ENCODE measurements at places on chromosomes 5 and 9.
A peak's percentile ranks its signal among the peaks of the same experiment; 100 is the strongest.

- no peak for DNase-seq
These were observed 49.1 kb upstream of the GADD45G start for GRCh38 chr9:89555451-89556375.

DNA sequence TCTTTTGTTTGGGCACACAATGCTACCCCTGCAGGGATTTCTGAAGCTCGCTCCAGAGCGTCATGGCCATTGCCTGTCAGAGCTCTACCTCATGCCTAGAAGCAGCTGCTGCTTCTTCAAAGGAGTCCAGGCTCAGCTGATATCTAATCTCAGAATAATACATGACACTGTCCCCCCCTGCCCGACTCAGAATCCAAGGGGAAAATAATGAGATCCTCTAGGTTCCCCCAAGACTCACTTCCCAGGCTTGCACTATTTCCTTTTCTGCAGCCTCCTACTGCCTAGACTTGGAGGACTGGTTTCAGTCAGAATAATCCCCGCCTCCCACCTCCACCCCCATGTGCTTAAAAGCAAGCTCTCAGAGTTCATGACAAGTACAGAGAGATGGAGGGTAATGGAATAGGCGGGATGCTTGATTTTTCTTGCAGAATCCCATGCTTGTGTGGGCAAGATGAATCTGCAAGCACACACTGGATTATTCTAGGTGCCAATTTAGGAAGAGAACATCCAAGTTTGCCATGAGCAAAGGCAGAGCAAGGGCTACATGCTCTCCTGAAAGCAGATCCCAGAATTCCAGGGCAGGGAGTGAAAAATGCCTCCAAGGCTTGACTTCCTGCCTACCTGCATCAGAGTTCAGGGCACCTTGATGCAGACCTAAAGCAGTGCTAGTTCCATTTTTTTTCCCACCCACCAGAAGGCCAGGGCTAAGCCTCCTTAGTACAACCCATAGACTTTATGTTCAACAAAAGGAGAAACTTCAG, 97.4 kb upstream of the IFNK start:
- DNase-seq: no peak

DNA sequence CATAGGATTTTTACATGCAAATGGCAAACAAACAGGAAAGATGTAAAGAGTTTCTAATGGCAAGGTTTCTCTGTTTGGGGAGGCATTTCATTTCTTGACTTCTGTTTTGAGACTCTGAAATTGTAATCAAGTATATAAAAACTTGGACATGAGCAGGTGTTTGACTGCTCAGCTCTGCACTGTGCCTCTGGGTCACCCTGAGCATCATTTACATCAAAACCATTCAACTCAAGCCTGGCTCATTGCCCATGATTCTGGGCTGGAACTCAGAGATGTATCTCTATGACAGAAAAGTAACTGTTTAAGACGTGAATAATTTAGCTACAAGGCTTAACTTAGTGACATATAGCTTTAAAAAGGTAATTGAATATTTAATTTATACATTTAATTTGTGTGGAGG, 1402.4 kb upstream of the NUDT12 start:
- DNase-seq: no peak

DNA sequence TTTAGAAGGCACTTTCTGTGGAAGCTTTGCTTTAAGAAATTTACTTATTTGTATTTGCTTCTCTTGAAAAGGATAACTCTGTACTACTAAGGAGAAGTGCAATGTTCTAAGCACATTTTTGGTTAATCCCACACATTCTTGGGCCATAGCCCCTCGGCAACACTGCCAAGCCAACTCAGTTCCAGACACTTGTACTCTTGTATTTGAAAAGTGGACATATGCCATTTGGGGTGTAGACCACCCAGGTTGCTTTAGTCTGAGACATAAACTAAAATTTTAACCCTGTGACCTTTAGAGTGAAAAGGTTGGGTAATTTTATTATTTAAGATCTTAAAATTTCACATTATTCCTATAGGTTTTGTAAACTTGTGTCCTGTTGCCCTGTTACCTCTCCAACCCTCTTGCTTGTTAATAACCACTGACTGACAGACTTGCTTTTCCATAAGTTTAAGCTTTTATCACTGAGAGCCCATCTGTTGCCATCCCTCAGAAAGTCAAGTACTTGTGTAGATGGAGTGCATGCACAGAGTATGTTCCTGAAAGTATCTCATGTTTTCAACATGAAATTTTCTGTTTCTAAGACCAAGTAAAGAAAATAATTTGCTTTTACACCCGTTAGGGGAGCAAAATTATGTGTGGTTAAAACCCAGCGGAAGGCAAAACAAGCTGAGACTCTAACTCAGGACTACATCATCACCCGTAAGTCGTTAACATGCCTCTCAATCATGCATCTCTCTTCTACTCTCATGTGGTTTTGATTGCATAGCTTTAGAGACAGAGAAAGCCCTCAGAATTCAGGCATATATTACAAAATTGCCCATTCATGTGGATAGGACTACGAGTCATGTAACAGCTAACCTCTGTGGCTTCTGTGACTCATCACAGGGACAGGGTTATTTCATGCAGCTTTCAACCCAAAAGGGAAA, 117.3 kb downstream of the GDNF start:
- DNase-seq: no peak

DNA sequence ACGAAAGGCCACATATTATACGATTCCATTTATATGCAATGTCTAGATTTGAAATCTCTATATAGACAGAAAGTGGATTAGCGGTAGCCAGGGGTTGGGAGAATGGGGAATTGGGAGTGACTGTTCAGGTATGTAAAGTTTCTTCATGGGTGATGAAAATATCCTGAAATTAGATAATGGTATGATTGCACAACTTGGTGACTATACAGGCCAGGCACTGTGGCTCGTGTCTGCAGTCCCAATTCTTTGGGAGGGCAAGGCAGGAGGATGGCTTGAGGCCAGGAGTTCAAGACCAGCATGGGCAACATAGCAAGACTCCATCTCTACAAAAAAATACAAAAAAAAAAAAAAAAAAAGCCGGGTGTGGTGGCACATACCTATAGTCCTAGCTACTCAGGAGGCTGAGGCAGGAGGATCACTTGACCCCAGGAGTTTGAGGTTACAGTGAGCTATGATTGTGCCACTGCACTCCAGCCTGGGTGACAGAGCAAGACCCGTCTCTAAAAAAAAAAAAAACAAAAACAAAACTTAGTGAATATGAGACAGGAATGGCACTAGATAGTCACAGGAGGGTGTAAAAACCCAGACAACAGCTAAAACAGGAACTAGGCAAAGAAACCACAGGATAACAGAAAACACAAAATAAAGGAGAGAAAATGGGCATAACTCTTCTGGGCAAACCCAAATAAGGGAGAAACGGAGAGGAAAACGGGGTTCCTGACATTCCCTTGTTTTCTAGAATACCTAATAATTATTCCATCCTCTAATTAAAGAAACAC, 72.1 kb upstream of the ZNF618 start:
- no peak for DNase-seq

DNA sequence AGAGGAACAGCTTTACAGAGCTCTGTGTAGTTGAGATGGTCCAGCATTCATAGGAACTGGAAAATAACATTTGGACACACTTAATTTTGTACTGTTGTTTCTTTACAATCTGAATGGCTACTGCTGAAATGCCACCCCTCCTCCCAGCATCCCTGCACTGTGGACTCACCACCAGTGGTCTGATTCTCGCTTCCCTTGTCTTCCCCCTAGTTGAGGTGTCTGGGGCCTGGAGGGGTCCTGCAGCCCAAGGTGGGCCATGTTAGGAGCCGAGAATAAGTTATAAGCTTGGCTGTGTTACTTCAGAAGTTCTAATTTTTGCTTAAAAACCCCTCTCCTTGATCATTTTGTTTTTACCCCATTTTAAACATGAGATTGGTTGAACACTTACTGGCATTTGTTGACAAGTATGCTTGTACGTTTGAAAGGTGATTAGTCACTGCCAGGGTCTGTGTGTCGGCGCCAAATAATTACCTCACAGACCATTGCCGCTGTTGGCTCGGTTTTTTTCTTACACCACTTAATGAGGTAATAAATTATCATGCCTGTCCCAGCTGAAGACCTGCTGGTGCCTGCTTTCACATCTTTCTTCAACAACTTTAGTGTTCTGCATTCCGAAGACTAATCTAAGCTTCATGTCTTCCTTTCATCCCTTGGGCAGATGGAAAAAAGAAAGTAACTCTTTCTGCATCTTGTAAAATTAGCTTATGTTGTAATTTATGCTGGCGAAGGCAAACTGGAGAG, 65.8 kb downstream of the MCCC2 start:
- DNase-seq: peak; percentile 78

DNA sequence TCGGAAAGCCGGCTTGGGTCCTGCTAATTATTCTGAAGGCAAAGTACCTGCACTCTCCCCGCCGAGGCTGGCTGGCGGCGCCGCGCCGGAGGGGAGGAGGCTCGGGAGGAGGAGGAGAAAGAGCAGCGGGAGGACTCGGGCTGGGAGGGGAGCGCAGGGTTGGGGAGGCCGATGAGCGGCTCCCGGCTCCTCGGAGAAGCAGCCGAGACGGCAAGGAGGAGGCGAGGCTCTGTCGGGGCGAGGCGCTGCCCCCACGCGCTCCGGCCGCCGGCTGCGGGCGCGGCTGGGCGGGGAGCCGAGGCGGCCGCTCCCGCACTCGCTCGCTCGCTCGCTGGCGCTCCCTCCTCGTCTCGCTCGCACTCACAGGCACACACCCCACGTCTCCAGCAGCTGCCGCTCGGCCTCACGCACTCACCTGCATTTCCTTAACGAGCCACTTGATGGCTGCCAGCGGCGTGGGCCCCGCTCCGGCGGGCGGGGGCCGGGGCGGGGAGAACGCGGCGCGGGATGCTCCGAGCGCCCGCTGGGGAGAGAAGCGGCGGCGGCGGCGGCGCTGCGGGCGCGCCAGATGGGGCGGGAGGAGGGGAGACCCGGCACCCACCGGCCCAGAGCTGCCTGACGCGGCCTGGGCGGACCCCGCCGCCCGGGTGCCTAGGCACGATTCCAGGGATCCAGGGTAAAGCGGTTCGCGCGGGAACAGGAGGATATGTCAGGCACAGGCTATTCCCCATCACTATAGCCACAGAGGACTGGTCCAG, at the start of gene PTPRD:
PTPRD (minus strand) TSS at position 362 of the 758 bp plus-strand sequence.
- DNase-seq: peak; percentile 47

Data from NCI-H1694 treated with DMSO at 0.1 percent for 48 hours (cell line).